ENCODE measurements at places on chromosomes 11 and 22.

DNA sequence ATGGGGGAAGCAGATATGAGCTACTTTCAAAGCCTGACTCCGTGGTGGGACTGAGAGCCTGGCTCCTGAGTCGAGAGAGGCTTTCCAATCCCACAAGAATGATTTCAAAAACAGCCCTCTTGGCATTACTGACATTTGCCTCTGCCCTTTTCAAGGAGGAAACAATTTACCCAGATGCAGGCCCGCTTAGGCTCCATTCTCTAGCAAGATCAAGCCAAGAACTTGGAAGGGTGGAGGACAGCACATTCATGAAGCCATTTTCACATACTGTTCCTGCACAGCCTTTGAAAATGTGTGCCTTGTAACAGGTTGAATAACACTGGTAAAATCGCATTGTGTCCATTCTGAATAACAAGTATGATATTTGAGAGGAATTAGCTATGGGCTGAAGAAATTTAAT, 58.2 kb upstream of the EED start:
- no peak for DNase-seq

GRCh38 chr11:32563600-32563959, 20.1 kb upstream of the EIF3M start:
- DNase-seq, result no peak

GRCh38 chr11:114088216-114088615, 28.7 kb downstream of the ZBTB16 start:
- no peak for DNase-seq

GRCh38 chr11:100105255-100105981, 581.7 kb upstream of the ARHGAP42 start:
- DNase-seq, result no peak

DNA sequence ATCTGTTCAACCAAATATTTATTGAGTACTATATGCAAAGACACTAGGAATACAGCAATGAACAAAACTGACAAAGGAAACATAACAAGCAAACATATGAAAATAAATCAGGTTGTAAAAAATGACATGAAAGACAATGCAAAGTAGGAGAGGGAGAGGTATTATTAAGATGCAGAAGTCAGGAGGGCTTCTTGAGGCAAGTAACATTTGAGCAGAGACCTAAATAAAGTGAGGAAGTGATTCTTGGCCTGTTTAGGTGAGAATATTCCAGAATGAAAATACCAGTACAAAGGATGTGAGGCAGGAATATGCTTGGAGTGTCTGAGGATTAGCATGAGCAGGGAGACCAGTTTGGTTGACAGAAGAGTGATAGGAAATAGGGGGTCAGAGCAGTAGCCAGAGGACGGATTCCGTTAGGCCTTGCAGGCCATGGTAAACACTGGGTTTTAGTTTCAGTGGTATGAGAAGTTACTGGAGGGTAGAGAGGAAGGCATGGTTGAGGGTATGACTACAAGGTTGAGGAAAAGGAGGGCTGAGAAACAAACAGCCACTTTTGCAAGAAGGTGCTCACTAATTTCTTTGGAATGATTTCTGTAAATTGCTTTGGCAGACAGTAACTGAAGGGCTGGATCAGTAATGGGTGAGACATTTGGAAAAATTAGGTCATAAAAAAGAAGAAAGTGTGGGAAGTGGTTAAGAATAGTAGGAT, 191.9 kb downstream of the SWAP70 start:
- no peak for DNase-seq

DNA sequence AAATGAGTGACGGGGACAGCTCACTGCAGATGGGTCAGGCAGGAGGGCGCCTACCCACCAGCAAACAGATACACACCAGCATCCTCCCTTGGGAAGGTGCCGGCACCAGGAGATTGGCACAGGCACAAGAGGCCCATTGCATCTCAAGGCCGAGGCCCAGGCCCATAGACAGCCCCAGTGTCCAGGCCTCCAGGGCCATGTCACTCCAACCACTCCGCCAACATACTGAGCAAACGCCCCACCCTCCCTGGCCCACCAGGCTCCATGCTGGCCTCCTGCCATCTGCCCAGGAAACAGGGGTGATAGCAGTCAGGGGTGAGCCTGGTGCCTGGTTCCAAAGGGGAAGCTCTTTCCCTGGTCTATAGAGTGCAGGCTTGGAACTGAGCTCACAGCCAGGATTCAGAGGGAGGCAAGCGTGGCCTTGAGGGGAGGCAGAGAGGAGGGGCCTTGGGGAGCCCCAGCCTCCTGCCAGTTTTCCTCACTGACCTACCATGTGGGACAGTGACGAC, 34.7 kb downstream of the PISD start:
- no peak for DNase-seq

GRCh38 chr22:36743591-36744412, 32.1 kb downstream of the IFT27 start:
- DNase-seq, result peak; percentile 39

DNA sequence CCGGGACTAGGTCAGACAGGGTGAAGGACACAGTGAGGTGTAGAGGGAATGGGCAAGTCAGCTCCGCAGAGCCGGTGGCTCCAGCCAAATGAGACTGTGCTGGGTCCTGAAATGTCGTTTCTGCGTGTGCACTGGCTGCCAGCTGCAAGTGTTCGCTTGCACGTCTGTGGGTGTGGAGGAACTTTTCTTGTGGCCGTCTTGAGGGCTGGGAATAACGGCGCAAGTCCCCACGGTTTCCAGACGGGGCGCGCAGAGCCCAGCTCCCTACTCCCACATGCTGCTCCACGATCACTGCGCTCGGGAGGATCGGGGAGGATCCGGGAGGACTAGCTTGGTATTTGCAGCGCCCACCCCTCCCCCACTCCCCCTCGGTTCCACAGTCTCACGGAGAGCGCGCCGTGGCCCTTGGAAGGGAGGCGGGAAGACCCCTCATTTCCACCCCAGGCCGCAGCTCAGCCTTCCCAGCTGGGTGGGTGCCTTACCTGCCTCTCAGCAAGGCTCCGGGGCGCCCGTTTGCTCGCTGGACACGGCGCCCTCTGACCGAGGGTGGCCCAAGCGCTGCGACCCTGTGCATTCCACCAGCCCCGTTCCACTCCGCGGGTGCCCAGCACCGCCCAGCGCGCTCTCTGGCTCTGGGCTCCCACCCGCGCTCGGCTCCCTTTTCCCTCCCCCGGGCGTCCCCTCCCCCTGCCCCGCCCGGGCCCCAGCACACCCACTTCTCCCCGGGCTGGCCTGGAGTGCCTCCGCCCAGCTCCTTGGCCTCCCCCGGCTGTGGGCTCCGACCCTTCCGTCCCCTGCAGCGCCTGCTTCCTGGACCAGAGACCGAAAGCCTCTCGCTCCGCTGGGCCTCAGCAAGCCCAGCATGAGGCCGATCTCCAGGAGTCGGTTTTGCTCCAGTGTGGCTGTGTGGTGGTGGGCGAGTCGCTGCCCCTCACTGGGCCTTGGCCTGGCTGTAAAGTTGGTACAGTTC, at the start of gene KCNE3:
Gene KCNE3, minus strand, starts transcription at position 634 of the 970 bp plus-strand sequence. CDS start 9,986 bp downstream, outside the sequence.
- no peak for DNase-seq

- no peak for DNase-seq
Observed at GRCh38 chr11:83835423-83835822, 549.3 kb upstream of the CCDC90B start.

GRCh38 chr22:22666307-22667091, 22.1 kb downstream of the GGTLC2 start:
- DNase-seq, result peak; percentile 7

DNA sequence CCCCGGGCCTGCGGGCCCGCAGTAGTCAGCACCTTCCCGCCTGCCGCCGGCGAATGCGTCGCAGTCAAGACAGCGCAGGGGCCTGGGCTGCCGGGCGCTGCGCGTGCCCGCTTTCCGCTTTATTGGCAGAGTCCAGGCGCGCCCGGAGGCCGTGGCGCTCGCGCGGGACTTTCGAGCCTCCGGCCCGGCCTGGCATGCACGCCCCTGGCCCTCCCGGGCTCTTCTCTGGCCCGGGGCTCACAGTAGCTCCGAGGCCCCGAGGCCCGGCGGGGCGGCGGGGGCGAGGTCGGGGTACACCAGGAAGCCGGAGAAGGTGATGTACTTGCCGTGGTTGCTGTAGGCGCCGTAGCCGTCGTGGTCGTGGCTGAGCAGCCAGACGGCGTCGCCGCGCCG, 3.1 kb downstream of the FAM180B start:
- no peak for DNase-seq

GRCh38 chr11:27408246-27408800, 45.3 kb upstream of the CCDC34 start:
- no peak for DNase-seq

DNA sequence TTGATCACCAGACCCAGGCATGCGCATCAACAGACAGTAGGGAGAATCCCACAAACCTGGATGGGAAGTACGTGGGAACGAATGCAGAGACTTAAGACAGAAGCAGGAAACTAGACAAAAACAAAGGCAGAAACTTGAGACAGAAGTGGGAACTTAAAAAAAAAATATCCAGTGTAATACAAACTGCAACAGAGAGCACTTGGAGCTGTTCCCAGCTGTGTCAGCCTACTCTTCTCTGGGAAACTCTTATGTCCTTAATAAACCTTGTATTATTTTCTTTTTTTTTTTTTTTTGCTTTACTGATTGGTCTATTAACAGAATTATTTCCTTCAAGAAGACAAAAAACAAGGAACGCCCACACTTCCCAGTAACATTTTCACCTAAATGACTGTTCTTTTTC, 1818.1 kb upstream of the RAG2 start:
- DNase-seq, result no peak

DNA sequence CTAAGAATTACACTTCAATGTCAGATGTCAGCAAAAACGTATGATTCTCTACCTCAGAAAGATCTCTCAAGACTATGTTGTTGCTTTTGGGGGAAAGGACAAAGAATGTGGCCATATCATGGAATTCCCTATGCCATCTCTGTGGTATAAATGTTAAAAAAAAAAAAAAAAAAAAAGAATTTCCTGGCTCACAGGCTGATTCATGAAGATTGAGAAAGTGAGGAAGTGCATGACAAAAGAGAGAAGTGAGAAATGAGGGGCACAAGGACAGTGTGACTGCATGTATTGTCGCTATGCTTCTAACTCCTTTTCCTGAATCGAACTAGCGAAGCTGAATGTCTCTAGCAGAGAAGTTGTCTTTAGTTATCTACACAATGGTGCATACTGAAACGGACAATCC, 80.6 kb upstream of the CARD18 start:
- DNase-seq, result no peak

DNA sequence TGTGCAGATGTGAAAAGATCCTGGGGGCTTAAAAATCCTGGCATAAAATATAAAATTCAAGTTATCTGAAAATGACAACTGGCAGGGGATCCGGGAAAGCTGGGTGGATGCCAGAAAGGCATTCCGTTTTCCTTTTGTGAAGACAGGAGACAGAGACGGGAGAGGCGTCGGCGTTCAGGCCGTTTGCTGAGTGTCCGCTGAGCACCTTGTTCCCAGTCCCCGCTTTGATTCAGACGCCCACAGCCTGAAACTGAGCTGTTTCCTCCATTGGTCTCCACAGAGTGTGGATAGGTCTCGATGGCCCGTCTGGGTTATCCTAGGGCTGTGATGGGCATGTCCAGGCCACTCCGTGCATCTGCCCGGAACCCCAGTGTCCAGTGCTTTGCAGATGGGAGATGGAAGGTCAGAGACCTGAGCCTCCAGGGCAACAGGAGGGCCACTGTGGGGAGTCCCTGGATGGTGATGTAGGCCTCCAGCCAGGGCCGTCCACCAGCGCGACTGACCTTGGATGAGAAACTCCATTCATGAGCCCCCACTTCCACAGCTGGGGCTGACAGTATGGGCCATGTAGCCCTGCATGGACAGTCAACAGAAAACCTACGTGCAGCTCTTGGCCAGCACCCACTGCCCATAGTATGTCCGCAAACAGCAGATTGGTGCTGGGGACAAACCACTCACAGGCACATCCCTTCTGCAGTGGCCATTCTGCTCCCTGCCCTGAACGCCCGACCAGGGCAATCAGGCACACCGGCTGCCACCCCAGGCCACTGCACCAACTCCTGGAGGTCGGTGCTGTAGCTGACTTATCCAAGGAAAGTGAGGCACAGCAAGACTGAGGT, 11.6 kb downstream of the MRGPRF start:
- DNase-seq, result no peak

DNA sequence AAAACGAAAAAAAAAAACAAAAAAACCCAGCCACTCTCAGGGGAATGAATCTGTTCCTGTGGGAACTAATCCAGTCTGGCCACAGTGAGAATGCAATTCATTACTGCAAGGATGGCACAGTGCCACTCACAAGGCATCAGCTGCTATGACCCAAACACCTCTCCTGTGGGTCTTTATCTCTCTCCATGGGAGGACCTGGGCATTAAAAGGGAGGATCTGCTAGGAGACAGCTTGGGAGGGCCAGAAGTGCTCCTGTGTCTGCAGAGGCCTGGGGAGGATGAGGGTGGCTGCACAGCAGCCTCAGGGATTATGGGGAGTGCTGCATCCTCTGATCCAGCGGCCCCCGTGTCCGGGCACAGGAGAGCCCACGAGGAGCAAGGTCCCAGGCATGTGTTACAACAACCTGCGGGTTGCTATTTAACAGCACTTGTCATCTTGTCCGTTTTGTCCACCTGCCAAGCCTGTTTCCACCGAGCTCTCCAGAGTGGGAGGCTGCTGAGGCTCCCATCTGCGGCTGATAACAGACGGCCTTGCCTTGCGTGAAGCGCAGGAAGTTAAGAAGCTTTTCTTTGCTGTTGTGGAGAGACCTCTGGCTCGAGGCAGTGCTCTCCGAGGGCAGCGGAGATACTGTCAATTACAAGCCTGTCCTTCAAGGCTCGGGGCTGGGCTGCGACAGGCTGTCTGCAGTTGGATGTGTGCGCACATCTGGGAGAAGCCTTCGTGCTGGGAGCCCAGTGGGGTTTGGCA, 97.7 kb downstream of the NXPE2 start:
- no peak for DNase-seq

GRCh38 chr11:110903830-110904229, 191.6 kb upstream of the ARHGAP20 start:
- DNase-seq, result no peak

GRCh38 chr11:58921778-58922390, 17.4 kb upstream of the GLYATL1 start:
- no peak for DNase-seq

DNA sequence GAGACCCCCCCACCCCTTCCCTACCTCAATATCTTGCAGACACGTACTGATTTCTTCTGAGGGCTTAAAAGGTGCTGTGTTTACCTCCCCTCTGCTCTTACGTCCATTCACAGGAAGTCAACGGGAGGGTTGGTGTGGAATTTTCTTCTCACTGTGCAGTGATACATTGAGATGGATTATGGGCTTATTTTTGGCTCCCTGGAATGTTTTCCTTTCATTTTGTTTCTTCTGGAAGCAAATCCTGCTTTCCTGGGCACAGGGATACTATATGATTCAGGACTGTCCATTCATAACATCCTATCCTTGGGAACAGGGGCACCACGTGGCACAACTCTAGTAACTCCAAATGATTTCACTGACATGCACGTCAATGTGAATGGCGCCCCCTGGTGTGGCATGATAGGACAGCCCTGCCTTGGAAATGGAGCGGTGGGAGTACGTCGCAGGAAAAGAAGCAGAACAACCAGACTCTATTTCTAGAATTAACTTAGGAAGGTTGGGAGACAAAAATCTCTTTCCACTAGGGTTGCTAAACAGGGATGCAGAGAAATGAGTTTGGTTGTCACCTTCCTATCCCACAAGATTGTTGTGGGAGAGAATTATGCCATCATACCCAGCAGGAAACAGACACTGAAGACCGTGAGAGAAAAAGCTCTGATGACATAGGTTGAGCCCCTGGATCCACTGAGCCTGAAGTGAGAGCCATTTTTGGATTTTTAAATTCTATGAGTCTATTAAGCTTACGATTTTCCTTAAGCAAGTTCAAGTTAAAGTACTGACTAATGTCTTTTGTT, 146.5 kb upstream of the RAG2 start:
- DNase-seq, result peak; percentile 62
